8988T (cell line): ENCODE measurements at places on chromosomes 2 and 18.
A peak's percentile ranks its signal among the peaks of the same experiment; 100 is the strongest.

GRCh38 chr2:157168501-157168900, 89.0 kb upstream of the GALNT5 start:
- DNase-seq, result no peak

DNA sequence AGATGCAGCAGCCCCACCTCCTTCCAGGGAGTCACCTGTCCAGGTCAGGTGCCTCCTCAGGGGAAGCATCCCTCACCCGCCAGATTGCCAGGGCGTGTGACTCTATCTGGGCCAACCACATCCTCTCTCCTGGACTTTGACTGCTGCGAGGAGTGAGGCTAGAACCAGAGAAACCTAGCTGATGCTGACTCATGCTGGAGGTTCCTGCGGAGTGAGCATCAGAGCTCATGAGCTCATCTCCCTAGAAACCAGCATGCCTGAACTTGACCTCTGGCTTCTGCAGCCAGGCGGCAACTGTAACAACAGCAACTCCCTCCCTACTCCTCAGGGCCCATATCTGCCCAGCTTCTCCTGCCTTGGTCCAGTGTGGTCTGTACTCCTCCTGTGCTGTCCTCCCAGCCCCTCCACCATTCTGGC, 28.3 kb upstream of the NT5DC4 start:
- peak; percentile 53 for DNase-seq

DNA sequence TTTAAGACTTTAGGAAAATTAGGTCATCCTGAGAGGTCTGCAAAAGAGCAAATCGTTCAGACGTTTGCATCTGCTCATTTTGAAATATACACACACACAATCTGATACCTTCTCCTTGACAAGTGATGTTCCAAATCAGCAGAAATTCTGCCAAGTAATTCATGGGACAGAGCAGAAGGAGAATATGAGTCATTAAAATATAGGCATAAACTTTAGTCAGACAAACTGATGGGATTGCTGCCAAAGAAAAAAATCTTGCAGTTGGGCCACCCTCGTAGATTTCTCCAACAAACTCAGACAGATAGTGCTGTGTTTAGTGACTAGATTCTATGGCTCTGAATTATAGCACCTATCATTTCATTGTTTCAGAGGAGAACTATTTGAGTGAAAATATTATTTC, 336.3 kb downstream of the NYAP2 start:
- DNase-seq, result no peak

- no peak for DNase-seq
Measured at GRCh38 chr2:152054593-152054992, 44.3 kb downstream of the CACNB4 start.

GRCh38 chr18:36331521-36331971, 34.0 kb downstream of the FHOD3 start:
- DNase-seq, result no peak

GRCh38 chr2:75055820-75056675, 97.6 kb downstream of the POLE4 start:
- DNase-seq, result no peak

- DNase-seq, result peak; percentile 43
Measured at GRCh38 chr2:42859006-42859552, 66.7 kb upstream of the HAAO start.

DNA sequence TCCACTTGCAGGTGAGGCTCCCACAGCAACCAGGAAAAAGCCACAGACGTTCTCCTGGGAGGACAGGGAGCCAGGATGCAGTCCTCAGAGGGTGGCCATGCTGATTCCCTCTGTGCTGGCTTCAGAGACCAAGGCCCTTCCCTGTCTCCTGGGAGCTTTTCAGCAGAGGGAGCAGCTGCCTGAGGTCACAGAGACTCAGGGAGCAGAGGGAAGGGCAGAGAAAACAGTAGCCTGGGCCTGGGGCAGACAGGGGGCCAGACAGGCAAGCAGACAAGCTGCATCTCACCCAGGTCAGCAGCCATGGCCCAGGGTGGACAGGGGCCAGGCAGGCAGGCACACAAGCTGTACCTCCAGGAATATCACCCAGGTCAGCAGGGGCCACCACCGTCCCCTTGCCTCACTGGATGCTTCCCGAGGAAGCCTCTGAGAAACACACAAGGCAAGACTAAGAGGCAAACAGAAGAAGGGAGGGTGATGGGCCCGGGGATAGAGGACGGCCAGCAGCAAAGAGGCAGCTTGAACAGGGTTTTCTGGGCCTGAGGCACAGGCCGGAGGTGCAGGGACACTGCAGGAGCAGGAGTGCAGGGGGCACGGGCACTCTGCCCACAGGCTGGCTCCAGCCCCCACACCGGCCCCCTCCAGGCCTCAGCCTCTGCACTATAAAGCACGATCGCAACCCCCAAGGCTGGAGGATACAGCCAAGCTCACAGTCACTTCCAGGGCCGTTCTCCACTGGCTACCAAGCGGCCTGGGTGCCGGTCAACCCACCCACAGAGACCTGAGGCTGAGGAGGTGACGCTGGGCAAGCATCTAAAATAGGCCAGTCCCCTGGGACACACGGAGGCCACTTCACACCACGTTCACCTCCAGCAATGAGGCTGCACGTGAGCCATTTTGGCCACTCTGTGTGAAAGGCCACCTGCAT, 6.1 kb downstream of the SLC66A2 start:
- no peak for DNase-seq

GRCh38 chr18:9000733-9001132, 101.8 kb upstream of the NDUFV2 start:
- no peak for DNase-seq

DNA sequence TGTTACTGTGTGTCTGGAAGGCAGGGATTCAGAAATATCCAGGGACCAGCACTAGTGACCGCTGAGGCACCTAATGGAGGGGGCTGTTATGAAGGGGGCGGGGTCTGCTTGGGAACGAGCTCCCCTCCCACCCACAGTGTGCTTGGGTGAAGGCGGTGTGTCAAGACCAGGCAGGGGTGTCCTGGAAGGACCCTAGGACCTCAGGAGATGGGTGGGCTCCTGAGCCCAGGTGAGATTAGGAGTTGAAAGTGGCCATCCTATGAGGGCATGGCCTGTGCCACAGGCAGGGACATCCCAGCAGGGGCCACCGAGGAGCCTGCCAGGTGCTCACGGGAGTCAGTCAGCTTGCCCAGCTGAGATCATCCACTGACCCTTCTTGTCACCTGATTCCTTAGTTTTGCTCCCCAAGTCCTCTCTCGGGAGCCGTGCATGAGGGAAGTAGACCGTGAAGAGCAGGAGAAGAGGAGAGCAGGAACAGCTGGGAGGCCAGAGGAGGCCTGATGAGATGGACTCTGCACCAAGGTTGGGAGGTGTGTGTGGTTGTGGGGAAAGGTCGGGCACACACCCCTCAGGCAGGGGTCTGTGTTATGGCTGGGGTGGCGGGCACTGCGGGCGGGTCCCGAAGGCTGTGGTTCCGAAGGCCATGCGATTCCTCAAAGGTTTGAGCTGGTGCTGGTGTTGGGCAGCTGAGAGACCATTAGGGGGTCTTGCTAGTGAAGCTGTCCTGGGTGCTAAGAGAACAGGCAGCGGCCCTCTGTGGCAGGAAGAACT, 180.9 kb upstream of the HS6ST1 start:
- no peak for DNase-seq

DNA sequence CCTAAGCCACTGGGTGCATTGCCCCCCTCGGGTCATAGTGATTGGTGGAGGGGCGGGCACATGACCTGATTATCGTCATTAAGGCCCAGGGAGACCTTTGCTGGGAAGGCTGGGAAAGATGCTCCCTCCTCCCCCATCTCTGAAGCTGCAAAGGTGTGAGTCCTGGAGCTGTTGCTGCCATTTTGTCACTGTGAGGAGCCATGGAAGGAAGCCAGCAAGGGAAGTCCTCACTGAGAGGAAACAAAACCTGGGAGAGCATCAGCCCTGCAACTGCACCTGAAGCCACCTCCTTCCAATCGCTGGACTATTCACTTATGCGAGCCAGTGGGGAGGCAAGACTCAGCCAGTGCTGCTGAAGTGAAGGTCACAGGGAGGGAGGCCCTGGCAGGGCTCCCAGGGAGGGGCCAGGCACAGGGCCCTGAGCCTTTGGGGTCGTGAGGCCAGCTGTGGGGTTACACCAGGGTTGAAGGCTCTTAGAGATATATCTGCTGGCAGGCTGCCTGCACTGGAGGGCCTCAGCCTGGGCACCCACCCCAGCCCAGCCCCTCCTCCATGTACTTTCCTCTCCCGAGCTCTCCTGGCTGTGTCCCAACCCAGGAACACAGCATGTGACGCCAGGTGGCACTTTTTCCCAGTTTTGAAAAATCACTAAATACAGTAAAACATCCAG, 10.7 kb upstream of the FAHD2A start:
- no peak for DNase-seq

DNA sequence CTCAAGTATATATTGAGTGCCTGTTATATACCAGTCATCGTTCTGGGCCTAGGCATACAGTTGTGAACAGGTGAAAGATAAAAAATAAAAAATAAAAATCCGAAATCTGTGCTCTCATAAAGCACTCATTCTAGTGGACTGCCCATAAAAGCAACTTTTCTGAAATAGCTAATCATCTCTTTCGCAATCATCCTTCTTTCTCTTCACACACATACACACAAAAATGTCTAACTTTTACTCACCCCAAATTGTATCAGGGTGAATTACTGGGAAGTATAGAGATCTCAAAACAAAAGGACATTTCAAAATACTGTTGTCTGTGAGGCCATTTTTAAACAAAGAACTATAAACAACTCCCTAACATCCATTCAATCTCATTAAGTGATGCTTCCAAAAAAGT, 29.6 kb upstream of the ORC2 start:
- no peak for DNase-seq

GRCh38 chr18:41820784-41821183, 134.2 kb upstream of the PIK3C3 start:
- no peak for DNase-seq

GRCh38 chr2:172147944-172148650, 45.4 kb upstream of the DLX2 start:
- no peak for DNase-seq

DNA sequence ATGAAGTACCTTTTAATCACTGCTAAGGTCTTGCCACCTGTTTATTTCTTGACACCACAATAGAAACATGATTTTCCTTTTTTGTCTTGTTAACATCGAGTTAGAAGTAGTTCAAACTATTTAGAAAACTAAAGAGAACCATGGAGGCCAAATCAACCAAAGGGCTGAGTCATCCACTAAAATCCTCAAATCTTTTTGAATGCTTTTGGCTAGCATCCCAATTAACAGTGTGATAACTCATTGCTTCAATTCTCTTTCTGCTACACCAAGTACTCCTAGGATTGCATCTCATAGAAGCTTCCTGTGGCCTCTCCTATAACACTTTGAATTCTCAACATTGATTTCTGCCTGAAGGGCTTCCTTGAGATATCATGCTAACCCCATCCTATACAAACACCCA, 159.9 kb upstream of the MMADHC start:
- DNase-seq, result no peak

DNA sequence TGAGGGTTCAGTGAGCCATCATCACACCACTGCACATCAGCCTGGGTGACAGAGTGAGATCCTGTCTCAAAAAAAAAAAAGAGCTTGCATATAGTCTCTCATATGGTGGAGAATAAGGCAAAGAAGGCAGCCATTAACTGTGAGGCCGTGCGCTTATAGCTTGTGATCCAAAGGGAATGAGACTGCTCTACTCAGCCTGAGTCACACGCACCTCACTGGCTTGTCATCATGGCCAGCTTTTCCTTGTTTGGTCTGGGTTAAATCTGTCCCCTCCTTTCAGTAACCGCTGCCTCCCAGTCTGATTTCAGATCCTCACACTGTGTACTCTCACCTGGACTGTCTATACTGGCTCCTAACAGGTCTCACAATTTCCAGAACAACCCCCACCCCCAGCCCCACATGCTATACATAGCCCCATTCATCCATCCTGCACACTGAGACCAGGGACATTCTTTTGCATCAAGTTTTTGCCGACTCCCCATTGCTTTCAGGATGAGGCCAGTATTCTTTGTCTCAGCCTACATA, 35.3 kb upstream of the ANKRD44 start:
- DNase-seq, result no peak

DNA sequence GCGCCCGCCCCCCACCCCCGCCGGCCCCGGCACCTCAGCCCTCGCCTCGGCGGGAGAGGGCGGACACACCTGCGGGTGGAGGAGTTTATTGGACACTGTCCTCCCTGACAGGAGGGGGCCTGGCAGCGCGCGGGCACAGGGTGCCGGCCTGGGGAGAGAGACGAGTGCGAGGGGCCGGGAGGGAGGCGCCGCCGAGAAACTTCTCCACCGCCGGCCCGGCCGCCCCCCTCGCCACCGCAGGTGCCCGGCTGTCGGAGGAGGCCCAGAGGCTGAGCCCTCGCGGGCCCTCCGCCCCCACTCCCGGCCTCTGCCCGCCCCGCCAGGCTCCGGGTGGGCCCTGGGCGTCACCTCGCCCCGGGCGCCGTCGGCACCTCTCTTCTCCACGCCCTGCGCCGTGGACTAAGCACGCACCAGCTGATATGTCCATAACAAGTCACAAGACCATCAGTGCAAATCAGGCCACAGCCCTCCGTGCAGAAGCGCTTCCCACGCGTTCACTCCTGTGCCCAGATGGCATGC, 311.3 kb downstream of the CELF4 start:
- DNase-seq, result no peak

- no peak for DNase-seq
Measured at GRCh38 chr2:128498589-128498988, 179.9 kb upstream of the HS6ST1 start.

GRCh38 chr2:37343537-37344434, 644 bp upstream of the QPCT start:
- peak; percentile 37 for DNase-seq

DNA sequence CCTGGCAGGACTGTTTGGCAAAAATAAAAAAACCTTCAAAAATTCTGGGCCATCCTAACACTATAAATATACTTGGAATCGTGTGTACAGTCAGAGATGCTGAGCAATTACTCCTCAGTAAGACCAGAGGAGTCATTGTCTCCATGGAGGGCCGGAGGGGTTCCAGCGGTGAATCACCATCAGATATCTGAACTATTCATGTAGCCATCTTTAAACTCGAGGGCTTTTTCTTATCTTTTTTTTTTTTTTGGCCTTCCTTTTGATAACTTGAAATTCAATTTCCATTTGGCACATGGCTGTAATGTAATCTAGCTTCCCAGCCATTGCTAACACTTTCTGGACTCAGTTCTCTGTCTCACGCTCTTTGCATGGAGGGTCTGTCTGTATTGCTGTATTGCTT, 7.4 kb upstream of the FHL2 start:
- DNase-seq, result no peak

- DNase-seq, result no peak
Measured at GRCh38 chr2:86226636-86227520, 27.6 kb downstream of the MRPL35 start.

- DNase-seq, result peak; percentile 33
Measured at GRCh38 chr2:226903179-226903578, 67.3 kb downstream of the RHBDD1 start.

DNA sequence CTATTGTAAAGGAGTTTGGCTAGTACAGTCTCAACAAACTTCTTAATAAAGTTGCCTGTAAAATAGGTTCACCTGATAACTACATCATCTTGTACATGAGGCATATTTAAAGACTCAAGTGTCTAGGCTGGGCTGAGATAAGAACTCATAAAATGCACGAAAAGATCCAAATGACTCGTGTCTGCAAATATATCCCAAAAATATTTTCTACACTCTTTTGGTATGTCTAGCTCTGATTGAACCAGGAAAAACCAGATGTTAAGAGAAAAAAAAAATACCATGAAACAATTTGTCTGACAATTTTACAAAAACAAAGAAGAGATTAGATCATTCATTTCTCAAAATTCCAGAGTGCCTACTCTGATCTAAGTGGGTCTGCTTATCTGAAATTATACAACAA, 166.9 kb upstream of the OSR1 start:
- no peak for DNase-seq
